Stimulated activated CD8-positive, alpha-beta memory T cell treated with anti-CD3 and anti-CD28 coated beads, Interleukin-2, amount 100 ng/mL, for 48 hours (primary cell): ENCODE measurements at places on chromosomes 5 and 9.

DNA sequence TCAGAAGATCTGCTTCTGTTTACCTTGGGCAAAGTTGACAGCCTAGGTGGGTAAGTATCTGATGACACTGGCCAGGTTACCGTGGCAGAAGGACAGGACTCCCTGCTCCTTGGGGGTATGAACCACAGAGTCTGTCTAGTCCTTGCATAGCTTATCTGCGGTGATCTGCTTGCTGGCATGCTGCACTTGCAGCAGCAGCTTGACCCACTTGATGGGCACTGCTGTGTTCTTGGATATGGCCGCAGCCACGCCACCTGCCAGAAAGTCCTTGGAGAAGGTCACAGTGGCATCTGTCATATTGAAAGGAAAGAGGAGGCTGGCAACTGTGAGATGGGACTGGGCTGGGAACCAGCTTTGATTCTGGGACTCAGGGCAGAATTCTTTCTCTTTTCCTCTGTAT, 35.9 kb upstream of the POC5 start:
- no peak for DNase-seq

- DNase-seq: no peak
Measured at GRCh38 chr5:101159006-101159405, 255.9 kb upstream of the ST8SIA4 start.

- no peak for DNase-seq
Measured at GRCh38 chr9:106722051-106722753, 140.8 kb upstream of the ZNF462 start.

DNA sequence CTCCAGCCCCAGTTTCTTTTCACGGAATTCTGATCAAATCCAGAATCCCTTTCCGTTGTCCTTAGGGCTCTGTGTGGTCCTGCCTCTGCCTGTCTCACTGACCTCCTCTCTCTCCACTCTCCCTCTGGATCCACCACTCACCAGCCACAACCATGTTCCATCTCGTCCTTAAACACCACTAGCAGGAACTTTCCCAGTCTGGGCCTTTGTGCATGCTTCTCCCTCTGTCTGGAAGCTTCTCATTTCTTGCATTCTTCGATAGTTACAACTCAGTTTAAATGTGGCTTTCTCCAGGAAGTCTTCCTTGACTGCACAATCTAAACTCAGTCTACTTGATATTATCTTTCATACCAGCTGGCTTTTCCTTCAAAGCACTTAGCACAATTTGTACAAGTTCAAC, 117.7 kb upstream of the MSX2 start:
- DNase-seq: no peak

GRCh38 chr9:35277628-35278359, 116.0 kb downstream of the UNC13B start:
- DNase-seq: no peak

- DNase-seq: no peak
Measured at GRCh38 chr5:96123418-96123817, 161.8 kb upstream of the ELL2 start.

GRCh38 chr5:168193493-168194250, 97.8 kb upstream of the WWC1 start:
- no peak for DNase-seq
